ENCODE measurements at places on chromosomes 3 and 15.

GRCh38 chr3:15476378-15476777 lies 45.1 kb downstream of the COLQ start:
- no peak for DNase-seq

DNA sequence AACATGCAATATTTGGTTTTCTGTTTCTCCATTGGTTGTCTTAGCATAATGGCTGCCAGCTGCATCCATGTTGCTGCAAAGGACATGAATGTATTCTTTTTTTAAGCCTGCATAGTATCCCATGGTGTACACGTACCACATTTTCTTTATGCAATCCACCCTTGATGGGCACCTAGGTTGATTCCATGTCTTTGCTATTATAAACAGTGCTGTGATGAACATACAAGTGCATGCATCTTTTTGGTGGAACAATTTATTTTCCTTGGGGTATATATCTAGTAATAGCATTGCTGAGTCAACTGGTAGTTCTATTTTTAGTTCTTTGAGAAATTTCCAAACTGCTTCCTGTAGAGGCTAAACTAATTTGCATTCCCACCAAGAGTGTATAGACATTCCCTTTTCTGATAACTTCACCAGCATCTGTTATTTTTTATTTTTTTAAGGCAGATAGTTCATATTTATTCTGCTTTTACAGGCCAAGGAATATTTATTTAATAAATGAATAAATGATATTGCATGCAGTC lies 62.4 kb upstream of the NPHP3 start:
- no peak for DNase-seq

DNA sequence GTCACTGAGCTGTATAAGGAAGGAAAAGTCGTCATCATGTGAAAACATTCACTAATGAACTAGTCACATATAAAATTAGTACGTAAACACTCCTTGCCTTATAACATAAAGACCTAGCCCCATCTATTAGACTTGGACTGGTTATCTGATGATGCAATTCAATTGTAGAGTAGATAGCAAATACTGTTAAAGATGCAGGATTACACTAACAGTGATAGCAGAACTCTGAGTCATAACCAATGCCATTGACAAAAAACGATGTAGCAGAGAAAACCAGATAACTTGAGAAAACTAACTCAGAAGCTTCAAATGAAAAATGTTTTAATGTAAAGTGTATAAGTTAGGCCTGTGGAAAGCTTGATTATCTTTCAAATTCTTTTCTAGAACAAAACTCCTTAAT lies 132.2 kb downstream of the WDR72 start:
- no peak for DNase-seq

GRCh38 chr15:32152574-32152973 lies 122.3 kb downstream of the CHRNA7 start:
- no peak for DNase-seq

Data from activated T-helper 1 cell treated with anti-CD3 and anti-CD28 coated beads, Interleukin-12 subunit alpha, Interleukin-12 subunit beta, Interleukin-2, Interleukin-4 antibody, amounts not matched to agents 30 ng/mL and 10 ng/mL and 1 ng/mL, durations not matched to agents 14 hours and 24 hours and 36 hours (primary cell).